ENCODE measurements at places on chromosomes 4 and X.

DNA sequence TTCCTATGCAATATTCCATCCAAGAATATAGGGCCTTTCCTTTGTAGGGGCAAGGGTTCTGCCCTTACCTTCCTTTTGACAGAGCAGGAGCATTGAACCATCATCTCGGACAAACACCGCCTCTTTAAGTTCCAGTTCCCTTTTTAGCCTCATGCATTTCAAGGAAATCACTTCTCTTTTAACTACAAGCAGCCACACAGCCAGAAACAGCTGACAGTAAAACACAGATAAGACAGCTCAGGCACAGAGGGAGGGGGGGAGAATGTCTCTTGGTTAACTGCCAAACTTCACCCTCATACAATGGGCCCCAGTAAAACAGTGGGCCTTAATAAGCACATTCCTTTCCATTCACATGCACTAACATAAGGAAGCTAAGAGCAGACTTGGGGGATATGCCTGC lies 648.3 kb downstream of the GABRG1 start:
- no peak for DNase-seq

DNA sequence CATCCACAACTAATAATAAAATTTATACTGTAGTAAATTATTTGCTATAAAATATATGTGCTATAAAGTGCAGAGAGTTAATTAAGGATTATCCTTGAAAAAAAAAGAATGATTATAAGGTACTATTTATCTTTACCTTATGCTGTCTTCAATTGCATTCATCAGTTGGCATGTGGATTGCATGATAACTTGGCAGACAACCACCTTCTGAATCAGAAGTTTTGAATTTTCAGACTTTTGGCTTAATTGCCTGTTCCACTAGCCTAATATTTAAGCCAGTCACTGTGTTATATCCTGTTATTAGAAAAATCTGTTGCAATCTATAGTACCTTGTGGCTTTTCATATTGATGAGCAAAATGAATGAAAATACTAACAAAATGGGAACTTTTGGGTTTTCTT lies 1040.3 kb upstream of the PCDH10 start:
- no peak for DNase-seq

- peak; percentile 53 for DNase-seq
These were observed 11.2 kb upstream of the BCOR start for GRCh38 chrX:40108959-40109287.

GRCh38 chr4:6362896-6363295 lies 93.2 kb downstream of the WFS1 start:
- DNase-seq, result no peak

- DNase-seq, result no peak
These were observed 526.3 kb upstream of the FAM241A start for GRCh38 chr4:111618908-111619307.

- DNase-seq, result no peak
These were observed 356.1 kb upstream of the SLC7A11 start for GRCh38 chr4:138598226-138598625.

DNA sequence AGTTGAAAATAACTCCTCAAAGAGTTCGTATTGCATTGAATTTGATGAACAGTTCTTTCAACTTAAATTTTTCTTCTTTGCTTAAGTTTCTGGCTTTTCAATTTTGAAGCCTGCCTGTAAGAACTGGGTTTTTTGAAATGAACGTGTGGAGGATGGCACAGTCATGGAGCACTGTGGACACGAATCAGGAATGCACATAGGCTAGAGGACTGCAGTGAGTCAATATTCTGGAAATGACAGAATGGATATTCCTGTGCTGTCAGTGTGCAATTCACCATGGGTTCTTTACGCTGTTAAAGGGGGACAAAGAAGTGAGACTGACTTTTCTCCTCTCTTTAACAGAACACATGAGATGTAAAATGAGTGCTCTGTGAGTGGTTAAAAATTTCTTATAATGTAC lies 368.0 kb upstream of the AGA start:
- DNase-seq, result no peak

DNA sequence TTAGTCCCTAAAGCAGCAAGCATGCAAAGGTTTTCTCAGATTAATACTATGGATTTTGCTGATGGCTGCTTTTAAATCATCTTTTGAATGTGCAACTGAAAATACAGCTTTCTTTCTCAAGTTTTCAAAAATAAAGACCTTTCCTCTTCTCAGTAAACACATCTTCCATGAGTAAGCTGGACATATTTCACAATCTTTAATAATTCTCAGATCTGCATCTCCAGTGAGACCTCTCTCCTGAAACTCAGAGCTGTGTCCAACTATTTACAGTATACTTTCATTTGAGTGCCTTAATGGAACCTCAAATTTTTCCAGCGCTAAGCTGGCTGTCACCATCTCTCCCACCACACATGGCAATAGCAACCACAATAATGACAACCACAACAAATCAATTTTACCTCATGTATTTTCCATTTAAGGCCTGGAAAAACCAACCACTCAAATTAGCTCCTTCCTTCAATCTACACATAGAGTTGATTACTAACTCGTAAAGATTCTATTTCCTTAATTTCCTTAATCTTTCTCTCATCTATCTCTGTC lies 192.4 kb upstream of the RPL34 start:
- DNase-seq, result no peak

GRCh38 chr4:97670703-97671269 lies 472.5 kb downstream of the STPG2 start:
- DNase-seq, result peak; percentile 33

GRCh38 chr4:15291122-15291521 lies 136.7 kb upstream of the C1QTNF7 start:
- DNase-seq, result no peak

- no peak for DNase-seq
These were observed 473.3 kb upstream of the FAM47C start for GRCh38 chrX:36534900-36535299.

Data from COR-L47 (cell line).